A549 (cell line): ENCODE measurements at places on chromosomes 13 and 19.

DNA sequence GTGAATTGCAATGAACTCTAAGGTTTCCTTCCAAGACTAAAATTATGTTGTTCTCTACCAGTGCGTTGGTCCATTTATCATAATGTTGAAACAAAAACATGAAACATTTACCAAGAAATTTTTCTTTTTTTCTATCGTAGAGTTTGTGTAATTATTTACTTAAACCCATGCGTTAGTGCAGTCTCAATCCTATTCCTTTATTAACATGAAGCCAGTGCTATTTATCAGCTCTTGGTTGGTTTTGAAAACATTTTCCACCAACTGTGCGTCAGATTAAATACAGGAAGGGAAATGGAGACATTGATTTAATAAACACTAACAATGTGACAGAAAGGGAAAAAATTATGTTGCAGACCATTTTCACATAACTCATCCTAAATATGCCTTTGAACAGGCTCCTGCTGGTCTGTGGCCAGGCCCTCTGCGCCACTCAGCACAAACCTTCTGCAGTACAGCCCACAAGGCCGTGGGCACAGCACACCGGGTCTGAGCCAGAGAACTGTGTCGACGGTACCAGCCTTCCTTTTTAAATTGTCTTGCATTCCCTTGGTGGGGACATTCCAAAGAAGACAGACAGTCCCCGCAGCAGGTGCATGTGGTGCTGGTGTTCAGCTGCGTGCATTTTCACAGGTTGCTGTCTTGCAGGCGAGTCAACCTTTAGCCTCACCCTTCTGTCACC lies 135.8 kb downstream of the SHISA2 start:
- DNase-seq, result no peak

DNA sequence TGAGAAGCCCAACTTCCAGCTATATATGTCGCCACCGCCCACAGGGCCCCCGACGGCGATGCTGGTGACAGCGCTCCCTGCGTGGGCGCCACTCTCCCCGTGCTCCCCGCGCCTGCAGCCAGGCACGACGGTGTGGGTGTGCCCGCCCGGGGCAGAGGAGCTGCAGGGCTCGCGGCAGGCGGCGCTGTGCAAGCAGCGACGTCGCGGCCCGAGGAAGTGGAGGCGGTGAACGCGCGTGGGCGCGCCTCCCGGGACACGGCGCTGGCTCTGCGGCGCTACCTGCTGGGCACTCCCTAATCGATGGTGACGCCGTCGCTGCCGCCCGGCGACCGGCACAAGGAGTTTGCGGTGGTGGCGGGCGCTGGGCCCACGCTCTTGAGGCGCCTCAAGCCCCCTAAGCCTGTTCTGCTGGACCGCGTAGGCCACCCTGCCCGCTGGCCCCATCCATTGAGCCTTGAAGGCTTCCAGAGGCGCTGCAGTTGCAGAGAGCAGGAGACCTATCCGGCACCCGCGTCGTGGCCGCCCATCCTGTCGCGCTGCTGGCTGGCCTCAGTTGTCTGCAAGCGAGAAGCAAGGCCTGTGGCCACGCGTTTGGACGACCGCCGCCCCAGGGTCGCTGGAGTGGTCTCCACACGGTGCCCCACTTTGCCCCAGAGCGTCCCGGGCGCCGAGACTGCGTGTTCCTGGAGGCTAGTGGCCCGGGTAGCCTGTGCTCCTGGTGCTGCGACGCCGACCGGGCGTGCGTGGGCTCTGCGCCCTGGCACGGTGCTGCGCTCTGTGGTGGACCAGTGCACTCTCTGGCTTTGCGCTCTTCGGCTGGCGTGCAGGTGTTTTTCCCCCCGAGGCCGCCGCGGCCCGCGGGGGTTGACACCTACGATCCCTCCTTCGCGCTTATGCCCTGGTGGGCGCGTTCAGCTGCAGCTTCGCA lies 23.1 kb downstream of the LRFN3 start:
- DNase-seq, result no peak

DNA sequence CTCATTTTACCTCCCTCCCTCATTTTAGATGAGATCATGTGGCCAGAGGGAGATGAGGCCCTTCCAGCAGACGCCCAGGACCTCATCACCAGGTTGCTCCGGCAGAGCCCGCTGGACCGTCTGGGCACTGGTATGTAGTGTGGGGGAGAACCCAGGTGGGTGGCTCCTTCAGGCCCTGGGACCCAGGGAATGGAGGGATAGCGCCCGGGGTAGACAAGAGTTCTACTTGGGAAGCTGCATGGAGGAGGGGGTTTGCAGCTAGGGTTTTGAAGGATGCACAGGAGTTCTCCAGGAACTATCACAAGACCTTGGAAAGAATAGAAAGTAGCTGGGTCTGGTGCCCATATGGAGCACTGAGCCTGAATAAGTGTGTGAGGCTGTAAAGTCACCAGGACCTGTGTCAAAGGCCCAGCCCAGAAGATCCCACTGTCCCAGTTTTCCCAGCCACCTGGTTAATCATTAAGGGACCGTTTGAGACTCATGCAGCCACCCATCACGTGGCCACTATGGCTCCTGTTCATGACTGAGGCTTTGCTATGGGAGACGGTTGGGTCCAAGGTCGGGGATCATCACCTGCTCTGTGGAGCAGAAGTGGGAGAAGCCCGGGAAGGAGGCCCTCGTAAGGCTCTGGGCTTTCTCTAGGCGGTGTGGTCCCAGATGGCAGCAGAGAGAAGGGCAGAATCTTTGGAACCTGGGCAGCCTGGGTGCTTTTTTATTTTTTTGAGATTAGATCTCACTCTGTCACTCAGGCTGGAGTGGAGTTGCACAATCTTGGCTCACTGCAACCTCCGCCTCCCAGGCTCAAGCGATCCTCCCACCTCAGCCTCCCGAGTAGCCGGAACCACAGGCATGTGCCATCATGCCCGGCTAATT lies 17.0 kb upstream of the PIK3R2 start:
- peak; percentile 41 for DNase-seq

- DNase-seq, result no peak
These were observed 7.7 kb upstream of the PTOV1 start for GRCh38 chr19:49843265-49843664.

DNA sequence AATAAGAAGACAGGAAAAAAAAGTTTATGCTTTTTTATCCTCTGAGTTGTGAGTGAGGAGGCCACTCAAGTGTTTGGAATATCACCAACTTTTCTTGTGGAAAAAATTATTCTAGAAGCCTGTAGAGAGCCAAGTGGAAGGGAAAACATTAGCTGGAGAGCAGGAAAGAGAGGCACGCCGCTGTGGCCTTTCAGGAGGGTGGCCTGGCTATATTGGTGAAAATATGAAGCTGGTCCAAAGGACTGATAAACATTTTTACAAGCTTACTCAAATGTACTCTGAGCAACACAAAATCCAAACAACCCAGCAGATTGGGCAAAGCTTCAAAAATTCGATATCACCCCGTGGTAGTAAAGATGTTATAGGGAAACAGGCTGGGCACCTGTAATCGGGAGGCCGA lies 2.3 kb upstream of the EIF3G start:
- DNase-seq, result no peak

GRCh38 chr19:41997121-41997850 lies 3.3 kb upstream of the ATP1A3 start:
- peak; percentile 95 for DNase-seq

- DNase-seq, result no peak
These were observed 776.0 kb downstream of the DACH1 start for GRCh38 chr13:71090990-71091389.

DNA sequence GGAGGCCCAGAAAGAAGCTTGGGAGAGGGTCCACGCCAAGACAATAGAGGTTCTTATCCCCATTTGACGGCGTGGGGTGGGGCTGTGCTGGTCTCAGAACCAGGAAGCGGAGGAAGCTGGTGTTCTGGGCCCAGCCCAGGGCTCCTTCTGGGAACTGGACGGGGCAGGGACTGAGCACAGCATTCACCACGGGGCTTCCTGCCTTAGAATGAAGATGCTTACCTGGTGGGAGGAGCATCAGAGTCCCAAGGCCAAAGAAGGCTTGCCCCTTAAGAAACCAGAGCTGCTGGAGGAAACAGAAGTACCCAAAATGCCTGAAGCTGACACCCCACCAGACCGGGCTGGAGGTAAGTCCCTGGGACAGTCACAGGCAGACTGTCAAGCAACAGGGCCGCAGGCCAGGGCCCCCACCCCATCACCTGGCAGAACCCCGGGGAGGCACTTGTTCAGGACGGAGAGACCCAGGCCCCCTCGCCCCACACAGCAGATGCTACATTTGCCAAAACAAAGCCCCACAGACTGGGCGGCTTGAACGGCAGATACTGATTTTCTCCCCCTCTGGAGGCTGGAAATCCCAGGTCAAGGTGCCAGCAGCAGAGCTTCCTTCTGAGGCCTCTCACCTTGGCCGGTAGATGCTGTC lies 17.8 kb upstream of the IGLON5 start:
- DNase-seq, result no peak
